ENCODE measurements at places on chromosomes 12 and 14.

- H3K4me3 ChIP-seq = no peak overlapping the region
- H3K36me3 ChIP-seq = no peaks in the 10 kb centered on the region
- no peak overlapping the region for H3K27ac ChIP-seq
- no peaks in the 10 kb centered on the region for H3K27me3 ChIP-seq
These were observed 284.6 kb downstream of the BCAT1 start for GRCh38 chr12:24664161-24664880.

DNA sequence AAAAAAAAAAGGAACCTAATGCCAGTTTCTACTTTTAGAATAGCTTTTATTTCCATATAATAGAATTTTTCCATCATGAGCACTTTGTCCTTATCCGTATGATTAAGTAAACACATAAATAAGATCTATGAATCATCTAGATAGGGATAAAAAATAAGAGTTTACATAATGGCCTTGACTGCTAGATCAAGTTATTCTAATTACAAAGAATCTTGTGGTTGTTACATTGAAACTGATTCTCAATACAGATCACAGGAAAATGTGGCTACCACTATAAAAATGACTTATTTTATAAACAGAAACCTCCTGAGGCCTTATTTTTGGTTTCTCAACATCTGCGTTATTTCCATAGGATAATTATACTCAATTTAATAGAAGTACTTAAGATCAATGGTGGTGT, 34.4 kb upstream of the NDUFA12 start:
- H3K4me3 ChIP-seq = no peak overlapping the region
- H3K27me3 ChIP-seq = no peaks in the 10 kb centered on the region
- H3K4me1 ChIP-seq = no peaks in the 10 kb centered on the region
- DNase-seq = no peak

- H3K27me3 ChIP-seq = no peaks in the 10 kb centered on the region
- no peak overlapping the region for H3K4me3 ChIP-seq
- H3K4me1 ChIP-seq = peaks cover 3% of the 10 kb centered on the region
- no peak overlapping the region for H3K27ac ChIP-seq
- H3K36me3 ChIP-seq = no peaks in the 10 kb centered on the region
These were observed 75.3 kb downstream of the PTPRR start for GRCh38 chr12:70845268-70845667.

GRCh38 chr12:116194935-116195431, 82.5 kb downstream of the MED13L start:
- no peak overlapping the region for H3K4me3 ChIP-seq
- H3K27me3 ChIP-seq = no peaks in the 10 kb centered on the region
- DNase-seq = no peak
- no peaks in the 10 kb centered on the region for H3K36me3 ChIP-seq
- no peak overlapping the region for H3K27ac ChIP-seq

DNA sequence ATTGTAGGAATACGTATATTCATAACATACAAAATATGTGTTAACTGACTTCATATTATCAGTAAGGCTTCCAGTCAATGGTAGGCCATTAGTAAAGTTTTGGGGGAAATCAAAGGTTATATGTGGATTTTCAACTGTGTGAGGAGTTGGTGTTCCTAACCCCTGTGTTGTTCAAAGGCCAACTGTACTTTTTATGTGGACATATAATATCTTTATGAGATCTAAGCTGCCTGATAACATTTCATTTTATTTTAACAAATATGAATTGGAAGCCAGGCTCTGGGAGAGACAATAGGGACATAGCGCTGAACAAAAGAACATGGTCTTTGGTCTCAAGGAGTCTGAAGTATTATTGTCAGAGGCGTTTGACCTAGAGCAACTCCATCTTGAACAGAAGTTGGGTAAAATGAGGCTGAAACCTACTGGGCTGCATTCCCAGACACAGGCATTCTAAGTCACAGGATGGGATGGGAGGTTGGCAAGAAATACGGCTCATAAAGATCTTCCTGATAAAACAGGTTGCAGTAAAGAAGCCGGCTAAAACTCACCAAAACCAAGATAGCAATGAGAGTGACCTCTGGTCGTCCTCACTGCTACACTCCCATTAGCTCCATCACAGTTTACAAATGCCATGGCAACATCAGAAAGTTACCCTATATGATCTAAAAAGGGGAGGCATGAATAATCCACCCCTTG, 147.2 kb downstream of the KSR2 start:
- no peak for DNase-seq
- H3K4me3 ChIP-seq = no peak overlapping the region
- no peaks in the 10 kb centered on the region for H3K4me1 ChIP-seq
- H3K36me3 ChIP-seq = no peaks in the 10 kb centered on the region
- no peaks in the 10 kb centered on the region for H3K27me3 ChIP-seq

DNA sequence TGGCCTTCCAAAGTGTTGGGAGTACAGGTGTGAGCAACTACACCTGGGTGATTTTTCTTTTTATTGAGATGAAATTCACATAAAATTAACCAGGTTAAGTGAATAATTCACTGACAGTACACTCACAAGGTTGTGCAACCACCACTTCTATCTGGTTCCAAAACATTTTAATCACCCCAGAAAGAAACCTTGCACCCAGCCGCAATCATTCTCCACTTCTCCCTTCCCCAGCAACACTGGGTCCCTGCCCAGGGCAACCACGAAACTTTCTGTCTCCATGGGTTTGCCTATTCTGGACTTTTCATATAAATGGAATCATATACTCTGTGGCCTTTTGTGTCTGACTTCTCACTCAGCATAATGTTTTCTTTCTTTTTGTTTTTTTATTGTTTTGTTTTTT, 26.3 kb upstream of the MLXIP start:
- DNase-seq = no peak
- H3K27ac ChIP-seq = no peak overlapping the region
- H3K4me3 ChIP-seq = no peak overlapping the region
- no peaks in the 10 kb centered on the region for H3K27me3 ChIP-seq
- peaks cover 4% of the 10 kb centered on the region for H3K4me1 ChIP-seq

DNA sequence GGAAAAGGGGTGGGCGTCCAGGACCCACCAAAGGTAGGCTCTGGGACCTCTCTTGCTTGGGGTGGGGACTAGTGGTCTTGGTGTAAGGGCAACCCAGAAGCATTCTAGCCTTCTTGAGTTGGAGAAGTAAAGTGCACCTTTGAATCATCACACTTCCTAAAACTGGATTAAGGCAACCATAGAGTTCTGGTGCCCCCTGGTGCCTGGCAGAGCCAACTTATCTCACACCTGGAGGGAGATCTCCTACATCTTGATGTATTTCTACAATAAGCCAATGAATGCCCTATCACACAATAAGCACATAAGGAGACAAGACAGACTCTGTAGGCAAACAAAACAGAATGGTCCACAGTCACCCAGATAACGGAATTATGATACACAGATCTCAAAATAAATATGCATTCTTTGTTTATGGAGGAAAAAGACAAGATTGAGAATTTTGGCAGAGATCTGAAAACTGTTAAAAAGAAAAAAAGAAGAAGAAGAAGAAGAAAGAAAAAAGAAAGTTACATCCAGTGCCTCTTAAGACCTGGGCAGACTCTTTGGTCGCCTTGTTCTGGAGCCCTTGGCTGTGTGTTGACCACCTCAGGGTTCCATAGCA, 95.9 kb upstream of the PPP2R5C start:
- no peak overlapping the region for H3K27ac ChIP-seq
- H3K36me3 ChIP-seq = no peaks in the 10 kb centered on the region
- H3K4me1 ChIP-seq = no peaks in the 10 kb centered on the region

DNA sequence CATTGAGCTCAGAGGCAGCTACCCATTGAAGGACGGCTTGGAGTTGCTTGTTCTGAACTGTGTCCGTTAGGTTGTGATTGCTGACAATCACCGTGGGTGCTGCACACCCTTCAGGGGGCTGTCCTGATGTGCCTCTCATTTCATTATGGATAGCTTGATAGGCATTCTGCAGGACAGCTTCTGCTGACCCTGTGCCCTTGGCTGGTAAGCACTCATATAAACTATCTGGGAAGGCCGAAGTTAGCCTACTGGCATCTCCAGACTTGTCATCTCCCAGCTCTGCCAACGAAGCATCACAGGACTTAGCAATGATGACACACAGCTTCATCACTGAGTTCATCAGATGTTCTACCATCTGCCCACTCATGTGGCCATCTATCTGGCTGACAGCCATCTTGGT, 22.3 kb downstream of the AKAP3 start:
- H3K36me3 ChIP-seq = no peaks in the 10 kb centered on the region
- no peaks in the 10 kb centered on the region for H3K4me1 ChIP-seq

DNA sequence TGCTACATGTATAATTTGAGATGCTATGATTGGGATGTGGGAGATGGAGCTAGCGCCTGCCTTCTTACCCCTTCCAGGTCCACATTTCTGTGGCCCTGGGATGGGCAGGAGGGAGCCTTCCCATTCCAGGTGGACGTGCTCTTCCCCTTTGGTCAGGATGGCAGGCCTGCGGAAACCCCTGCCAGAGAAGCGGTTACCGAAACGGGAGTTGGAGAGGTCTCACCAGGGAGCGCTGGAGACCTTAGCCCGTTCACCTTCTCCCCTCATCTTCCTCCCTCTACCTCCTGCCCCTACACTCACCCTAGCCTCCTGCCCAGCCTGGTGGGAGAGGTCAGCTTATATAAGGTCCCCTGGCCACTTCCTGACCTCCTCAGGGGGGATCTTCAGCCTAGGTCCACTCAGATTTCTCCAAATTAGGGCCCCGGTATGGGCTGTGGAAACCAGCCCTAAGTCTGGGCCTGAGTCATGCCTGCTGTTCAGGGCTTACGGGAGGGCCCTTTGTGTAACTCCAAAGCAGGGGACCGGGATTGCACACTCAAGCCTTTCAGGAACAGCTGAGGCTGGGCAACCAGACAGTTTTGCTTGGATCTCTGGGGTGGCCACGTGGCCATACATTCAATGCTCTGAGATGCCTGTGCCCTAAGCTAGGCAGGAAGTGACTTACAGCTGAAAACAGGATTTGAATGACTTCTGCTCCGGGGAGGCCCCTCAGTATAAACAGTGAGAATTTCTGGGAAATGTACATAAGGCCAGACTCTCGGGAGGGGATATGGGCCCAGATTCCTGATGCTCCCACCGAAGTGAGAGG, 10.2 kb upstream of the MEG3 start:
- peaks cover 49% of the 10 kb centered on the region for H3K4me1 ChIP-seq
- H3K36me3 ChIP-seq = no peaks in the 10 kb centered on the region
- H3K27me3 ChIP-seq = no peaks in the 10 kb centered on the region
- H3K27ac ChIP-seq = peak overlapping the region; percentile 88
- peak; percentile 92 for DNase-seq

GRCh38 chr14:101598571-101599233, 37.4 kb downstream of the DIO3 start:
- DNase-seq = no peak
- no peaks in the 10 kb centered on the region for H3K4me1 ChIP-seq
- H3K36me3 ChIP-seq = no peaks in the 10 kb centered on the region
- no peak overlapping the region for H3K27ac ChIP-seq
- H3K27me3 ChIP-seq = no peaks in the 10 kb centered on the region
